ENCODE measurements at places on chromosomes 11 and 22.

GRCh38 chr11:113045146-113045545 is 83.9 kb downstream of the NCAM1 start:
- no peak for DNase-seq

DNA sequence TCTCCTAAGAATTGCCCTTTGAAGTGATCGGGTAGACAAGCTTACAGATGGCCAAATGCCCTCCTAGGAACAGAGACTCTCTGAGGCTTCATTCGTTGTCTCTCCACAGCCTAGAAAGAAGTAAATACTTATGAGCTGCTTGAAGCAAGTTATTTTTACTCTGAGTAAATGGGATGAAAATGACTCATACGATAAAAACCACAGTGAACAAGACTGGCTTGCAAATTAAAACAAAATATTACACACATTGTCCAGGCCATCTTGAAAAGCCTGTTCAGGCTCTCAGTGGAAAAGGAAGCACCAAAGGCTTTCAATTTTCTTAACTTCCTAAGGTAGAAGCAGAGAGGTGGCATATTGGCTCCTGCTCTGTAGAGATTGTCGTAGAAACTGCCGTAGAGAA is 294.2 kb downstream of the NELL1 start:
- no peak for DNase-seq

DNA sequence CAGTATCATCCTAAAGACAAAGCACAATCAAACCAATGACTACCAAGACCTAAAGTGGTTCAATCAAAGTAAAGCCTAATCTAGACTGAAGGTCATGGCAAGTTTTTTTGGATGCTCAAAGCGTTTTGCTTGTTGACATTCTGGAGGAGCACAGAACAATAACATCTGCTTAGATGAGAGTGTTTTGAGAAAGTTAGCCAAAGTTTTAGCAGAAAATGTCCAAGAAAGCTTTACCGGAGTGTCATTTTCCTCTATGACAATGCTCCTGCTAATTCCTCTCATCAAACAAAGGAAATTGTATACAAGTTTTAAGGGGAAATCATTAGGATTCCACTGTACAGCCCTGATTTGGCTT is 256.9 kb upstream of the FAT3 start:
- no peak for DNase-seq

DNA sequence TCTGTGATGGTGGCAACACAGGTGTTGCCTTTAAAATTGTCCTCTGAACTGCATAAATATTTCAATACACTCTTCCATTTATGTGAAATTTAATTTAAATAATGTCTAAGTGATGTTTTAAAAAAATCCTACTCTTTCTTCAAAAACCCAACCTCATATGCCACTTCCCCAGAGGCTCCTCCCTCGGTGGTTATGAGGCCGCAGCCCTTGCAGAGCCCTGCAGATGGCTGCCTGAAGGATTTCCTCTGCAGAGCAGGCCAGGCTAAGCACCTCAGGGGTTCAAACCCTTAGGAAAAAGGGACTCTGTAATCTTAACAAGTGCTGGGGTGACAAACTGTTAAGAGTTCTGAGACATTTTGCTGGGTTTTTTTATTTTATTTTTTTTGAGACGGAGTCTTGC is 25.2 kb downstream of the MORC2 start:
- no peak for DNase-seq

DNA sequence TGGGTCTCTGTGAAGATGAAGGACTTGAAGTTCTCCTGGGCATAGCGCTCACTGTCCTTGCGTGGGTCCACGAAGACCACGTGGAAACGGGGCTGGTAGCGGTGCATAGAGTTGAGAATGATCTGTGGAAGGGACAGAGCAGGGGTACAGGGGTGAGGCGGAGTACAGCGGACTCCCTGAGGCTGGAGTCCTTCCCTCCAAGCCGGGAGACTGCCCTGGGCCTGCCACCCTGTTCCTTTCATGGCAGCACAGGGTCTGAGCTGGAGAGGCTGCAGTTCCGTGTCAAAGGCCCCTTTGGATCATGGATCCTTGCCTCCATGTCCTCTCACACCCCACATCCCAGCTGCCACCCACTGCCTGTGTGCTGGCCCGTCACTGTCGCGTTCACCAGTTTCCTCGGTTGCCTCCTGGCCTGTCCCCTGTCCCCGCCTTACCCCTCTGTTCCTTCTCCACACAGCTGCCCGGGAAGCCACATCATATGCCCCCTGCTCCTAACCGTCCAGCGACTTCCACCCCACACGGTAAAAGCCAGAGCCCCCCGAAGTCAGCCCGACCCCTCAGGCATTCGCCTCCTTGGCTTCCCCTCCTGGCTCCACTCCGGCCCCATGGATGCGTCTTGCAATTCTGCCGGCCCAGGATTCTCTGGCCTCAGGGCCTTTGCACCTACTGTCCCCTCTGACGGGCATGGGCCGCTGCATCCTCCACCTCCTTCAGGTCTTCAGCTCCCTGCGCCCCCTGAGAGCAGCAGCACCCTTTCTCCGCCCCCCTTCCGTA is 3.4 kb upstream of the NUDT8 start:
- no peak for DNase-seq

DNA sequence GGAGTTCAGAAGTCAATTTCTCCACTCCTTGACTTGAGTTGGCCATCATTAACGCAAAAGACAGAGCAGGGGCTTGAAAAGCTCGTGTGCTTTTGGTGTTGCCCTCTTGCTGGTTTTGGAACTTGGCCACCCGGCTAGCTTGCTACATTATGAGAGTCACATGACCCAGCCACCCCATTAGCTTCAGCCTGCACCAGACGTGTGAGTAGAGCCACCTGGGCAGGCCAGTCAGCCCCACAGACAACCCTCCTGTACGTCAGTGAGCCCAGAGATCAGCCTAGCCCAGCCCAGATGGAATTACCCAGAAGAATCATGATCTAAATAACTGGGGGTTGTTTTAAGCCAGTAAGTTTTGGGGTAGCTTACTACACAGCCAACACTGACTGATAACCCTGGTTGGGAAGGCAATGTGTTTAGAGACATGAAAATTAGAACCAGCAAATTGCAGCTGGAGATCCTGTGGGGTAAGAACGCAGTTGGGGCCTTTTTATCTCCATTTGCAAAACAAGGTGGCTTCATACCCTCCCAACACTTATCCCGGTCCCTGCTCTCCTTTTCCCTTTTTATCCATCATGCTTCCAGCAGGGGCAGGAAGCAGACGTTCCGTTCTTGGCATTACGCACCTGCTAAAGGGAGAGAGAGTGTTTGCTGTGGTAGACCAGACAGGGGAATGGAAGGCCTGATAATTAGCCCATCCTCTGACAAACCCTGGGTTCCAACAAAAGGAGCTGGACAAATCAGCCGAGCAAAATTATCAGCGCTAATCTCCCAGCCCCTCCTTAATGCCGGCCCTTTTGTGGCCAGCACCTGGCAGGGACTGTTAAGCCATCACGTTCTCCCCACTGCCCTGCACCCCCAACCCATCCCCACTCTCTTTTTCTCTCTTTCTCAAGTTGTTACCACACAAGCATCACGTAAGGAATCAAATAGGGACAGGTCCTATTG is 548.7 kb upstream of the CADM1 start:
- DNase-seq = no peak

GRCh38 chr22:39722032-39722325 is 151.4 kb downstream of the CACNA1I start:
- DNase-seq = no peak

- no peak for DNase-seq
Observed at GRCh38 chr11:34280945-34281872, 76.6 kb downstream of the ABTB2 start.

DNA sequence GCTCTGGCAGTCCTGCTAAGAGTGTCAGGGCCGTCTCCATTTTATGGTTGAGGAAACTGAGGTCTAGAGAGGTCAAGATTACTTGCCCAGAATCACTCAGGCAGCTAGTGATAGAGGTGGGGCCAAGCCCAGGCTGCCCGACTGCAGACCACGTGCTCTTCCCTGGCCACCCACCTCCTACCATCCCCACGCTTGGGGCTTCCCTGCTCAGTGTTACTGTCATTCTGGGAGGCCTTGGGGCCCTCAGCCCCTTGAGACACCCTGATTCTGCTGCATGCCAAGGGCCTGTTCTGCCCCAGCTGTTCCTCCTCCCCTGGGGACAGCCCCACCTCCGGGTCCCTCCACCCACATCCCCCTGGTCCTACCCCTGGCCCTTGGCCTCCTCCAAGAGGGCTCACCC is 17.2 kb upstream of the TAB1 start:
- no peak for DNase-seq

- DNase-seq = no peak
Observed at GRCh38 chr22:26354707-26355106, 74.4 kb upstream of the ASPHD2 start.

- DNase-seq = no peak
Observed at GRCh38 chr11:134397304-134398078, 14.6 kb downstream of the B3GAT1 start.

DNA sequence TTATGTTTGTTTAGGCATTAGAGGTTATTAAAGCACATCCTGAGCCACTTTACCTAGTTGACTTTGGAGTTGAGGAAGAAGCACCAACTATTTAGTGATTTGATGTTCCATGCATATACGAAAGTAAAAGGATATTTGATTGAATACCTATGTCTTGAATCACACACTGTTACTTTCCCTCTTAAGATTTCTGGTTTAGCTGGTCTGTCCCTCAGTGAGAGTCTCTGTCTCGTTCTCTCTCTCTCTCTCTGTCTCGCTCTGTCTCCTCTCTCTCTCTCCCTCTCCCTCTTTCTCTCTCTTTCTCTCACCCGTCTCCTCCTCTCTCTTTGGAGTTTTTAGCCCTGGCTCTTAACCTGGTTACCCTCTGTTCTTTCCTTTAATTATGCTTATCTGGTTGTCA is 11.0 kb downstream of the CTNND1 start:
- DNase-seq = no peak

DNA sequence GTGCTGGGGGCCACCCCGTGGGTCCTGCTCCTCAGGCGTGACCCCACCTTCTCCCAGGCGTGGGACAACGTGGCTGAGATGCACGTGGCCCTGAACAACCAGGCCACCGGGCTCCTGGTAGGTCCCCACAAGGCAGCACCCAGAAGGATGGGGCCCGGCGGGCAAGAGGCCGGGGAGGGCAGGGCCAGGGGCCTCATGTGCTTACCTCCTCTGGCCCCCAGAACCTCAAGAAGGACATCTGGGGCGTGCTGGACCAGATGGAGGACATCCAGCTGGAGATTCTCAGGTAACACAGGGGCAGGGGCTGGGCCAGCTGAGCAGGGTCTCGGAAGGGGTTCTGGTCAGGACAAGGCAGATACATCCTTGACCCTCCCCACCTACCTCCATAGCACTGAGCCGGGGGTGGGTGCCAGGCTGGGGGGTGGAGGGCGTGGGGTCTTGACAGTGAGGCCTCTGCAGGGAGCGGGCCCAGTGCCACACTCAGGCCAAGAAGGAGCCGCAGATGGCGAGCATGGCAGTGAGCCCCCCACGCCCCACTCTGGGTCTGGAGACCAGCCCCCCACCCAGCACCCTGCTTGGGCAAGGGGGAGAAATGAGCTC is 186.3 kb downstream of the IGLL1 start:
- DNase-seq = no peak

GRCh38 chr11:111729831-111730311 is 36.3 kb downstream of the PPP2R1B start:
- DNase-seq = no peak

GRCh38 chr22:27146866-27147633 is 489.7 kb downstream of the MIAT start:
- no peak for DNase-seq

DNA sequence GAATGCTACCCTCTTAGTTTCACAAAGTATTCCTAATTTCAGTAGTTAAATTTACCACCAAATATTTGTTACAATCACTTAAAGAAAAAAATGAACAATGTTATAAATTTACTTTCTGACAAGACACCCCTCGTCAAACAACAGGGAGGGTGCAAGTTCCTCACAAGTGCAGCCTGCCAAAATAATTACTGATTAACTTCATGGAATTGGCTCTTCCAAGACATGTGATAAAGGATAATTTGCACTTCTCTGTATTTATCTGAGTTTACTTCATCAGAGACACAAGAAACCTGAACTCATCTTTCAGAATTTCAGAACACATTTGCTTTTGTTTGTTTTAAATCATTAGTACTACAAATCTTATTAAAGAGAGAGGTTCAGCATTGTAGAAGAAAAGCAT is 66.5 kb downstream of the LARGE2 start:
- no peak for DNase-seq

DNA sequence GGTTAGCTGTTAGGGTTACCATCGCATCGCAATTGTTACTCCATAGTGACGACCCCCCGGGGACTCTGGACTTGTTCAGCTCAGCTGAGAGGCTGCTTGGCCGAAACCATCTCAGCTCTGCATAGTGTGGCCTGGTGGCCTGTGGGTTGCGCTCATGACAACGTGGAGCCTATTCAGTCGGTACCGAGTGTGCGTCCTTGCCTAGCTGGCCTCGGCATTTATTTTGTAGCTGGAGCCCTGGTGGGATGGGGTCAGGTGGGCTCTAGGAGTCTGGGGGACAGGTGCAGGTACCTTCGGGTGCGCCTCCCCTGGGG is 13.5 kb downstream of the LRP5 start:
- no peak for DNase-seq

- no peak for DNase-seq
Observed at GRCh38 chr22:19138217-19139000, 6.0 kb downstream of the ESS2 start.

- no peak for DNase-seq
Observed at GRCh38 chr11:12560861-12561260, 113.4 kb upstream of the TEAD1 start.

DNA sequence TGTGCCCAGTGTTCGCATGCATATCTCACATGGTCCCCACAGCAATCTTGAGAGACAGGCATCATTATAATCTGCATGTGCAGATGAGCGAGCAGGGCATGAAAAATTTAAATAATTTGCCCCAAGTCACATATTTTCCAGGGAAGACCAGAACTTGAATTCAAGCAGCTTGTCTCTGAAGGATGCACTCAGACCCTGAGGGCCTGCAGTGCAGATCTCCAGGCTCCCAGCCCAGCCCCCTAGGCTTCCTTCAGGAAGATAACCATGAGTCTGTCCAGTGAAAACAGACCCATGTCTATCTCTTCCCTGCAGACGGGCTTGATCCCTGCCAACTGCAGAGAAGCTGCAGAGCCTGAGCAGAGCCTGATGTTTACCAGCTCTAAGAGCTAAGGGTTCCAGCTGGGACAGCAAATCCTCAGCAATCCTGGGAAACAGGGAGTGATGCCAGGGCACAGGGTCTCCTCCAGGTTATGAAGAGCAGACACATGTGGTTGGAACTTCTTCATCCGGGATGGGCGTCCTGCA is 55.1 kb downstream of the NAV2 start:
- DNase-seq = no peak

DNA sequence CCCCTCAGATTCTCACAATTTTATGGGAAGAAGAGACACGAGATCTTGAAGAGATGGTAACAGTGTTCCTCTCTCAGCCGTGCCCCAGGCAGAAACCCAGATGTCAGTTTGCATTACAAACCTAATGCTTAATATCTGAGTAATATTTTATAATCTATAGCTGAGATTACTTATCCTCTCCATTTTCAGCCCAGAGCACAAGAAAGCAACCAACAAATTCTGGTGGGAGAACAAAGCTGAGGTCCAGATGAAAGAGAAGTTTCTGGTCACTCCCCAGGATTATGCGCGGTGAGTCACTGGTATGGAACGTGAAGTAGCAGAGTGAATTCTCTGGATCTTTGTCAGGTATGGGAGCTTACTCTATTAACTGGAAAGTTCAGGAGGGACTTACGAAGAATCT is 884 bp downstream of the CENATAC start:
- no peak for DNase-seq

GRCh38 chr11:132445859-132446291 is 1075.5 kb downstream of the NTM start:
- DNase-seq = no peak
